CD8-positive, alpha-beta T cell (primary cell): ENCODE measurements at places on chromosomes 1 and 21.

- no peak for DNase-seq
Measured at GRCh38 chr1:182357913-182358312, 33.7 kb downstream of the GLUL start.

GRCh38 chr1:4962836-4963235 lies 308.4 kb downstream of the AJAP1 start:
- DNase-seq: no peak

DNA sequence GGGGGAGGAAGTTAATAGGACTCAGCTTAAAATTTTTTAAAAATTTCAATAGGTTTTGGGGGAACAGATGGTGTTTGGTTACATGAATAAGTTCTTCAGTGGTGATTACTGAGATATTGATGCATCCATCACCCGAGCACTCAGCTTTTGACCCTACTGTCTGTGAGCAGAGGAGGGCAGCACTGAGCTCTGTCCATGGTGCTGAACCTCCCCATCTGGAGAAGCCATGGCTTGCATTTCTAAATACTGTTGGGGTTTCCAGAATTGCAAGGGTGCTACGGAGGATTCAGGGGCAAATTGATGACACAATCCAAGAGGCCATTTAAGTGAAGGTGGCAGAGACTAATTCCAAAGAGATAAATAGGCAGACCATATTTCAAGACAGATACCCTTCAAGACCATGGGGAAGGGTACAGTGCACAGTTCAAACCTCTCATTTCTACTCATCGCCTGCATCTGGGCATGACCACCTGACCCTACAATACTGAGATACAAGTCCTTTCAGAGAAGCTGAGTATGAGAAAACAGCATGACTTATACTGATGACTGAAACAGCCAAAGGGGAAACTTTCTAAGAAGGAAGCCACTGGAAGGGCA lies 17.2 kb downstream of the SYT2 start:
- DNase-seq: peak; percentile 38

DNA sequence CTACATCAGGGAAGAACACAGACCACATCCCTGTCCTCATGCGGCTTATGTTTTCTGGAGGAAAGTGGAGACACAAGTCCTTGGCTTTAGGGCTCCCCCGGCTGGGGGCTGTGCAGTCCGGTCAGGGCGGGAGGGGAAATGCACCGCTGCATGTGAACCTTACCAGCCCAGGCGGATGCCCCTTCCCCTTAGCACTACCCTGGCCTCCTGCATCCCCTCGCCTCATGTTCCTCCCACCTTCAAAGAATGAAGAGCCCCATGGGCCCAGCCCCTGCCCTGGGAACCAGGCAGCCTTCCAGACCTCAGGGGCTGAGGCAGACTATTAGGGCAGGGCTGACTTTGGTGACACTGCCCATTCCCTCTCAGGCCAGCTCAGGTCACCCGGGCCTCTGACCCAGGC lies 45.5 kb downstream of the TNNT2 start:
- no peak for DNase-seq

DNA sequence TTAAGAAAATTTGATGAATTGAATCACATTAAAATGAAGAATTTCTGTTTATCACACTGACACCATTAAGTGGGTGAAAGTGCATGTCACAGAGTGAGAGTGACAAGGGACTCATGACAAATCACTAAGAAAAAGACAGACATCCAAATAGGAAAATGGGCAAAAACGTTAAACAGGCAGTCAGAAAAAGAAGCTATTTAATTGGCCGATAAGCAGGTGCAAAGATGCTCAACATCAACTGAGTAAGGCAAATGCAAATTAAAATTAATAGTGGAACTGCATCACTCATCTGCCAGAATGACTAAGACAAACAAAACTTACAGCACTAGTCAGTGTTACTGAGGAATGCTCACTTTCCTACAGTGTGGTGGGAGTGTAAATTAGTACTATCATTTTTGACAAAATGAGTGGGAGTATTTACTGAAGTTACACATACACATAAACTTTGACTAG lies 39.2 kb upstream of the RUNX1 start:
- no peak for DNase-seq

DNA sequence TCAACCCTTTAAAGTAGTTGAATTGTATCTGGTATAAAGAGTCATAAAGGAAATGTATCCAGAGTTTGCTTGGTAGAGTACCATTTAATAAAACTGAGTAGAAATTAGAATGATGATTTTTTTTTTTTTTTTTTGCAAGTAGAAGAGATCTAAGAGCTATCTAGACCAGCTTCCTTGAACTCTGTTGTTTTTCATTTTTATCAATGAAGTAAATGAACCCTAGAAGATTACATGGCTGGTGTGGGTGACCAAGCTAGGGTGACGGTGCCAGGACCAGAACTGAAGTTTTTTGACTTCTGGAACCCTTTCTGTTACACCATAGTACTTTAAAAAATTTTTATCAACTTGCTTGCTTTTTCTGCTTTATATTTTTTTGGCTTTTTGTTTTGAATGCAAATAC lies 36.9 kb downstream of the MACO1 start:
- no peak for DNase-seq

DNA sequence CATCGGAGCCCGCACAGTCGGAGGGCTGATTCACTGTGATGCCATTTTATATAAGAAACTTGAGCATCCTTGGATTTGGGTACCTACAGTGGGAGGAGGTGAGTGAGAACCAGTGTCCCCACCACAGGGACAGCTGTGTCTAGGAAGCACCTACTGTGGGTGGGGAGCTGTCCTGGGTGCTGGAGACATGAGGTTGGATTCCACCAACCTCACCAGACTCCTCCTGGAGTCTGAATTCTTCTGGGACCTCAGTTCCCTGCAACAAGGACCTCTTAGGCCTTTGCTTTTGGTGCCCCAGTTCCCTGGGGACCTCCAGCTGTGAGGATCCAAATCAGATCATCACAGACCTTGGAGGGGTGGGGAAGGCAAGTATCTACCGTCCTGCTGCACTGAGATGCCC lies 188.8 kb downstream of the PRDM16 start:
- no peak for DNase-seq

DNA sequence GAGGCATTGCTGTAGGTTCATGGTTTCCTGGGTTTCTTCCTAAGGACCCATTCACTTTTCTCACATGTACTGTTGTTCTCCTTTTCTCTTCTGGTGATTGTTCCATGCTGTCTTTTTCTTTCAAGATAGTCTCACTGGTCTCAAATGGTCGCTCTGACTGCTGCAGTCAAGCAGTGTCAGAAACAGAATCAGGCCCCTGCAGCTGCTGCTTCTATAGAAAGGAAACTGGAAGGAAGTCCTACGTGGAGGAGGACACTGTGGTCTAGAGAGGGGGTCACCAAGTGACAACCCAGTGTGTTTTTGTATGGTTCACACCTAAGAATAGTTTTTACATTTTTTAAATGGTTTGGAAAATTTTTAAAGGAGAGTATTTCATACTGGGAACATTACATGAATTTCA lies 2.4 kb downstream of the NECAP2 start:
- no peak for DNase-seq

DNA sequence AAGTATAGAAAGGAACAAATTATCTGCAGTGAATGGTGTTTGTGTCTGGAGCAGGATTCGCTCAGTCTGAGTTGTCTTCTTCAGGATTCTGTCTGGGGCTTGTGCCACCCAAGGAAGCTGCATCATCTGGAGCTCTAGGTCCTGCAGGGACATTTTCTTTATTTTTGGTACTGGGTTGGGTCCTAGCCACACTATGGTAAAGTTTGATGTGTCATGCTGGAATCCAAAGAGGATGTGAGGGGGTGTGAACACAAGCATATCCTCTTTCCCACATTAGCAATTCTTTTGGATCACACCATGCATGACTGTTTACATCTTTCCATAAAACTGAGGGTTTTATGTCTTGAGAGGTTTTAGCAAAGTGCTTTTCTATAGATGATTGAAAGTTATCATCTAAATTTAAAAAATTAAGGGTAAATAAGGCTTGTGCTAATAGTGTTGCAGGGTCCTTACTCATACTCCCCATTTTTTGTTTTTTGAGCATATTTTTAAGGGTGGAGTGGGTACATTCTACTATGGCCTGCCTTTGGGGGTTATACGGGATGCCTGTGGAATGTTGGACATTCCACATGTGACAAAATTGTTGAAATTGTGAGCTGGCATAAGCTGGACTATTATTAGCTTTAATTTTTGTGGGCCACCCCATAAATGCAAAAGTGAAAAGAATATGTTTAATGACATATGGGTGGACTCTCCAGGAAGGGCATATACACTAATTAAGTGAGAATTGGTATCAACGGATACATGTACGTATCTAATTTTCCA lies 152.0 kb upstream of the HMCN1 start:
- no peak for DNase-seq

DNA sequence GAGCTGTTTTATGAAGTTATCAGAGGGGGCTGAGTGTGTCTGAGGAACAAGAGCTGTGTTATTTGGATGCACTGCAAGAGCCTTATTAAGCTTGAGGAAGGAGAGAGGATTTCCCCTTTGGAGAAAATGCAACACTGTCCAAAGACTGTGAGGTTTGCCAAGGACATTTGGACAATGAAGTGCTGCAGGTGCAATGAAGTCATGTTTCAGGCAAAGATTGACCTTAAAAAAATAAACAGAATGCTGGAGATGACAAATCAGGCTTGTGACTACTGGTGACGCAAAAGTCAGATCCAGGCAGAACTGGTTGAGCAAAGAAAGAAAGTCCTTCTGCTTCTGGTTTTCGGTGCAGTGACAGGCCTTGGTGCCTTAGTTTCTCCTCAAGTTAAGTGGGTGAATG lies 125.2 kb upstream of the KIAA0040 start:
- no peak for DNase-seq

DNA sequence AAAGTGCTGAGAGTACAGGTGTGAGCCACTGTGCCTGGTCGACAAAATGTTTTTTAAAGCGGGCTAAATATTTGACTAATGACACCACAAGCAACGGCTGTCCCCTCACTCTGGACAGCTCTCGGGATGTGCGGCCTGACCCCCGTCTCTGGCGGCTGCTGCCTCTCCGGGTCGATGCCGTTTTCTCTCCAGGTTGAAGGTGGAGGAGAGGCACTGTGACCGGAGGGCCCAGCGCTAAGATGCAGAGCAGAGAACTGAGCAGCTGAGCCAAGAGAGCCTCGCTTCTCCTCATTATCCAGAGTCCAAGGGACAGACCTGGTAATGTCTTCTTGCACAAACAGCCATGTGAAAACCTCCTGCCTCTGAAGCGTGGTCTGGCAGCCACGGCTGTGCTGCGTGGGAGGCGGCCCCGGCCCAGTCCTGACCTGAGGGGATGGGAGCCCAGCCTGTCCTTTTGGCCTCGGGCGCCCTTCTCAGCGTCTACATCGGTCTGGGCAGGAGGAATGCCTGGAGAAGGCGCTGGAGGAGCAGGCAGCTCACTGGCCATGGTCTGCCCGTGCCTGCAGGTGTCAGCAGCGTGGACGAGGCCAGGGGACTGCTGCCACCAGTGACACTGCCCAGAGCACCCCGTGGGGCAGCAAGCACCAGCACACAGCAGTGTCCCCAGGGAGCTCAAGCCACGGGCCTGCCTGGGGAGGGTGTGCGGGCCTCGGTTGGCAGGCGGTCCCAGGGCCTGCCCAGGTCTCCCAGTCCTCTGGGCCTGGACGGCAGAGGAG lies 10.3 kb downstream of the MORN1 start:
- DNase-seq: peak; percentile 12

GRCh38 chr1:168202941-168203654 lies 22.7 kb upstream of the SFT2D2 start:
- DNase-seq: no peak

DNA sequence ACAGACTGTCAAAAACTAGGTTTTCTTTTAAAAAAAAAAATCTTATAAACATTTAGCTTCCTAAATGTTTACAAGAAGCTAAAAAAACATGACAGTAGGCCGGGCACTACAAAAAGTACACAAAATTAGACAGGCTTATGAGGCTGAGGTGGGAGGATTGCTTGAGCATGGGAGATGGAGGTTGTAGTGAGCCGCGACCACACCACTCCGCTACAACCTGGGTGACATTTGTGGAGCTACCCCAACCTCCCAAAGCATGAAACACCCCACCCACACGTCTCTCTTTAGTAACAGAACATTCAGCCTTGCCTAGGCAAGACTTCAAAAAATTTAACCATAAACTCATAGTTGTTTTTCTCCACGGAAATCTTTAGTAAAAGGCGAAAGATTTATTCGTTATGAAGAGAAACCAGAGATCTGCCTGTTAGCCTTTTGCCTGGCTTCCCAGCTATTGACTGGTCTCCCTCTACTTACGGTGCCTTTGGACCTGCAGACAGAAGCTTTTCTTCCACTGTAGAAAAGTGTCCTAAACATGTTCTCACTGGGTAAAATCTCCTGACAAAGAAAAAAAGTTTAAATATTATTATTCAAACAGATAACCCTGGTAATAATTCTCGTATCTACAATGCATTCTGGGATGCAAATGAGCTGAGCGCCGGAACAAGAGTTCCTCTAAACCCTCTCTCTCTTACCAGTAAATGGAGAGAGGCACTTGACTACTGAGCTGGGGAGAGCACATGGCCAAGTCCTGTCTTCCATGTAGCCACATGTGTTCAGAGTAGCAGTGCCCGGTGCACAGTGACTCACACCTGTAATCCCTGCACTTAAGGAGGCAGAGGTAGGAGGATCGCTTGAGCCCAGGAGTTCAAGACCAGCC lies 9.2 kb downstream of the RNU5D-1 start:
- peak; percentile 92 for DNase-seq

DNA sequence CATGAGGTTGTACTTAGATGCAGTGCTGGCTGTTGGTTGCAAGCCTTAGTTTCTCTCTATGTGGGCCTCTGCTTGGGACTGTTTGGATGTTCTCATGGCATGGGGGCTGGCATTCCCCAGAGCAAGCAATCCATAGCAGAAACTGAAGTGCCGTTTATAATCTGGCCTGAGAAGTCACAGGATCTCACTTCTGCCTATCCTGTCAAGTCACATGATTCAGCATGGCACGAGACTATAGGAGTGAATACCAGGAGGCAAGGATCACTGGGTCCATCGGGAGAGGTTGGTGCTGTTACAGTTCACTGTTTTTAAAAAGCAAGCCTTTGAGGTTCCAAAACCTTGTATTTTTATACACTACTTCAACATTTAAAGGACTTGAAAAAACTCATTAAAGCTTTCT lies 16.7 kb downstream of the COLGALT2 start:
- no peak for DNase-seq

- DNase-seq: no peak
Measured at GRCh38 chr1:239682960-239683359, 296.6 kb downstream of the CHRM3 start.

- no peak for DNase-seq
Measured at GRCh38 chr1:29550119-29550841, 314.0 kb downstream of the PTPRU start.

DNA sequence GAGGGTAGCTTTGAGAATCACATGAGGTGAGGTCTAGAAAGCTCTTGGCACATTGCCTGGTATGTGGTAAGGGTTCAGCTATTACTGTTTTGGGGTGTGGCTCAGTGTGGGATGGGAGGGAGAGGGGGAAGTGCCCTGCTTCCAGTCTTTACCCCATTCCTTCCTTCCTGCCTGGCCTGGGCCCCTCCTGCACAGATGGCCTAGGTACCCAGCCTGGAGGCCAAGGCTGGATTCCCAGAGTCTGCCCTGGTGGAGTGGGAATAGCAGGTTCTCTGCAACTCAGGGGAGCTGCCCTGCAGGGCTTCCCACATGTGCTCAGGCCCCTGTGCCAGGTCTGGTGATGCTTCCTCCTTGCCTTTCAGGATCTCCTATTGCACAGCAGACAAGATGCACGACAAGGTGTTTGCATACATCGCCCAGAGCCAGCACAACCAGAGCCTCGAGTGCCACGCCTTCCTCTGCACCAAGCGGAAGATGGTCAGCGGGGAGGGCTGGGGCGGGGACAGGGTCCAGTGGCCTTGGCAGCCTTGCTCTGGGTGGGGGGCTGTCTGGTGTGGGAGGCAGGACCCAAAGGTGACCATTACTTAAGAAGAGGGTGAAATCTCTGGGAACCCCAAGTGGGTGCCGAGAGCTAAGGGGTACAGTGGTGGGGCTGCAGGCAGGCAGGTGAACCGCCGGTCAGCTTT lies 13.5 kb downstream of the LDLRAP1 start:
- peak; percentile 27 for DNase-seq
